SHP77 treated with DMSO at 0.1 percent for 48 hours (cell line): ENCODE measurements at places on chromosomes 1 and 21.

DNA sequence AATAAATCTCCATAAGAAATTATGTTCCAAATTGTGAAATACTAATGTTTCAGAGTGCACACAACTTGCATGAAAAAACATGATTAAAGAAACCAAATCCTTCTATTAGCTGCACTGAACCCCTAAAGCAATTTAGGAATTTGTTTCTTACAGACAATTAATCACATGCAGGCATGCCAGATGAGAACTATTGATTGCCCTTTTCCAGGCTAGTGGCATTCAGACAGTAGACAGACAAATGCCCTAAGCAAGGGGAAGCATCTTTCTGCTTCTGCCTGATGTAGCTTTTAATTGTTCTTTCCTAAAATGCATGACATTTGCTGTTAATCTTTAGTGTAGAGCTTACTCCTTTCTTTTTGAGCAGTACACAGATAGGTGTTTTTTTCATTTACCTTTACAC is 229.5 kb downstream of the DPYD start:
- DNase-seq = no peak

DNA sequence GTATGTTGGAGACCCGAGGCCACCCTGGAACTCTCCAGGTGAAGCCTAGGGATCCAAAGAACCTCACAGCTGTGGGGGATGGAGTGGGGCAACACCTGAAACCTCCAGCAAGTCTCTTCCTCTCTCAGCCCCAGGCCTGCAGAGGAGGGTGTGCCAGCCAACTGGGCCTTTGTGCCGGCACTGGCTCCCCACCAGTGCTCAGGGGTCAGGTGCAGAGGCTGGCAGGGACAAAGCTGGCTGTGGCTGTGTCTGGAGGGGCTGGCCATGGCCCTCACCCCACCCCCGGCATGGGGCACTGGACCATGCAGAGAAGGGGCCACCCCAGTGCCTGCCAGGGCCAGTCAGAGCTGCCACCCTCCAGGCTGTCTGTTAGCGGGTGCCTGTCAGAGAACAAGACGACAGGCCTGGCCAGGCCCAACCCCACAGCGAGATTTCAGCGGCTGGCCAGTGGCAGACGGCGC is 3.9 kb downstream of the COL18A1 start:
- no peak for DNase-seq

DNA sequence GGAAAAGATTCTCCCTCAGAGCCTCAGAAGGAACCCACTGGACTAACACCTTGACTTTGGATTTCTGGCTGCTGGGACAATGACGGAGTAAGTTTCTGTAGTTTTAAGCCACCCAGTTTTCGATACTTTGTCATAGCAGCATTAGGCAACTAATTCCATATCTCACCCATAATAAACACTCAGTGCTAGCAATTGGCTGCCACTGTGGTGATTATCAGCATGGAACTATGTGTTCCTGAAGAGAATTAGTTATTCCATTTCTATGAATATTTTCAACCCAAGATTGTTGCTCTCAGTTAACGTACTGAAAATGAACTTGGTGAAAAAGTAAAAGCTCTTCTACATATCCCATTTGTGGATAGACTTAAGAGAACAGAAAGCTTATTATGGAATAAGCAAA is 299.3 kb downstream of the DISC1 start:
- DNase-seq = no peak

GRCh38 chr1:11541236-11541635 is 62.3 kb downstream of the DISP3 start:
- no peak for DNase-seq

DNA sequence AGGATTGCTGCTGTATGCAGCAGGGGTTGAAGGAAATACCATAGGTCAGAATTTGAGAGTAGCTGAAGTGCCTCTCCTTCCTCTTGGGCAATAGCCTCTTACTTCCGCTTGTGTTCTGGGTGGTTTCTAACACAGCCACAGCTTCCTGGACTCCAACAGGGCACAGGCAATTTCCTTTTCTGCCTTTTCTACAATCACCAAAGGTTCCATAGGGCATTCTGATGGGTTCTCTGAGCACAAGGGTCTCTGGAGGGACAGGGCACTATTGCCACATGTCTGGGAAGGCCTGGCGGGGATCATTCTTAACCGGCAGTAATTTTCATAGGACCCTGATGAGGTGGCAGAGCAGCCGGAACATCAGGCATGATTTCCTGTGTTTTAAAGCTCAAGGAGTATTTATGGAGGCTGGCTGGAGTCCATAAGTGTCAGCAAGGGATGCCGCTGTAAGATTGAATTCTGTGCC is 5.5 kb upstream of the AGTRAP start:
- no peak for DNase-seq

DNA sequence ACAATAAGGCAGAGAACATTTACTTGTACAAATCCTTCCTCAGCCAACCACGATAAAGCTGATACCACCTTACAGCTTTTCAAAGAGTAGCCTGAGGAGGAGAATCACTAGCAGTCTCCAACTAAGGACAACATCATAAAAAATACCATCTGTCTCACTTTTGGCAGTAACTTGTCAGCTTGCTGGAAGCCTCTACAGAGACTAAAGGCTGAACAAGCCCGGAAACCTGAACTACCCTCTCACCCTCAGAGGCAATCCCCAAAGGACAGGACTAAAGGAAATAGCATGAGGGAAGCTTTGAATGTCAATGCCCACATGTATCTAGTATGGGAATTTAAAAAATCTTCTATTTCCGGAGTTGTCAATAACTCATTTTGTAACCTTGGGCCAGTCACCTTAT is 10.6 kb downstream of the SRSF4 start:
- DNase-seq = no peak

- DNase-seq = no peak
Observed at GRCh38 chr1:20183616-20184271, 2.2 kb upstream of the UBXN10 start.

- DNase-seq = no peak
Observed at GRCh38 chr1:14513111-14513510, 85.4 kb upstream of the KAZN start.

DNA sequence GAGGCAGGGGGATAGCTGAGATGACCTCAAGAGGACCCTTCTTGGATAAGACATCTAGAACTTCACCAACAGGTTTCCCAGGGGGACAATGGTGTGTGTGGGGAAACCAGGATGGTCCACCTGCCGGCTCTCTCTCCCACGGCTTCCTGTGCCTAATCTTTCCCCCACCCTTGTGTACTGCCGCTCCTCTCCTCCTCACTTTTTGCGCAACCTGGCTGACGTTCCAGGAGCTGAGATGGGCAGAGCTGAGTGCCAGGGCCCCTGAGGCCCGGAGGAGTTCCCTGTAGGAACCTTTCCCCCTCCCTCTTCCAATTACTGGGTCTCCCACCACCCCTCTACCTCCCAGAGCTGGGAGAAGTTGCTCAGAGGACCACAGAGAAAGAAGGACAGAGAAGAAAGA is 6.9 kb downstream of the SLC26A9 start:
- no peak for DNase-seq

DNA sequence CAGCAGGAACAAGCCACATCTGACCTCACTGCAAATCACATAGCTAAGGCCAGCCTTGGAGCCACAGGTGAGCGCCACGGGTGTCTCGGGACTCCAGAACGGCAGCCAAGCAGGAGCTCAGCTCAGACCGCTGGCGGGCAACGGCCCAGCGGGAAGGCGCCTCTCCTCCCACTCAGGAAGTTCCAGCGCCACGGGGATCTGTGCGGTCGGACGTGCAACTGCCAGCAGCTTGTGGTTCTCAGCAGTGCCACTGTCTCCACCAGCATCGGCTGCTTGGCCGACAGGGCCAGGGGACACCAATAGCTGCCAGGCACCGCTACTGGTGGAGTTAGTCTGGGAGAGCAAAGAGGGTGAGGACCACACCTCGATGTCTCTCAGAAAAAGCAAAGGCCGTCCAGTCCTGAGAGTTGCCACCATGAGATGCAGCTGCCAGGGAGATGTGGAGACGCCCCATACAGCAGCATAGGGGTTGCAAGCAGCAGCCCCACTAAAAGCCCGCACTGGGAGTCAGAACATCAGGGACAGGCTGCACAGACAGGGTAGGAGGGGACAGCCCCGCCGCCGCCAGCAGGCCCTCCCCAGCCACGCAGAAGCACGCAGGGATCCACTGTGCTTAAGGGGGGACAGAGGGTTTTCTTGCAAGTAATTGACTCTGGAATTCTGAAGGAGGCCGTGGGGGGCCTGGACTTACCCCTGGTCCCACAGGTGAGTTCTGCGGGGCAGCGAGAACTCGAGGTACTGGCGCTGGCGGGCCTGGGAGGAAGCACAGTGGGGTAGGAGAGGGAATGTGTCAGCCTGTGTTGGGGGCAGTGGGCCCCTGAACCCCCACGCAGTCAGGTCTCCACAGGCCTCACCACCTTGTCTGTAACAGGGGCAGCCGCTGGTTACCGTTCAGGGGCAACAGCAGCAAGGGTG is 83.5 kb downstream of the NPHP4 start:
- no peak for DNase-seq

DNA sequence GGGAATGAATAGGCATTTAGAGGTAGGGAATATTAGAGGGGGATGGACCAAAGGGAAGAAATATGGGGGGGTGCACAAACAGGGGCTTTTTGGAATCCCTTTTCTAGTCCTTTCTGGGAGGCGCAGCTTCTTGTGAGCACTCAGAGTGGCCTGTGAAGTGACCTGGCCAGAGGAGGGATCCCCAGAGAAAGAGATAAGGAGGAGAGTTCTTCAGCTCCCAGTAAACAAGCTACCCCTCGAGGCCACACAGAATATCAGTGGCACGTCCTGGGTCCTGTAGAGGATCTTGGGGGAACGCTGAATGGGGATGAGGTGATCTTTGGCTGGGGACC is 19.4 kb downstream of the VANGL2 start:
- DNase-seq = no peak

DNA sequence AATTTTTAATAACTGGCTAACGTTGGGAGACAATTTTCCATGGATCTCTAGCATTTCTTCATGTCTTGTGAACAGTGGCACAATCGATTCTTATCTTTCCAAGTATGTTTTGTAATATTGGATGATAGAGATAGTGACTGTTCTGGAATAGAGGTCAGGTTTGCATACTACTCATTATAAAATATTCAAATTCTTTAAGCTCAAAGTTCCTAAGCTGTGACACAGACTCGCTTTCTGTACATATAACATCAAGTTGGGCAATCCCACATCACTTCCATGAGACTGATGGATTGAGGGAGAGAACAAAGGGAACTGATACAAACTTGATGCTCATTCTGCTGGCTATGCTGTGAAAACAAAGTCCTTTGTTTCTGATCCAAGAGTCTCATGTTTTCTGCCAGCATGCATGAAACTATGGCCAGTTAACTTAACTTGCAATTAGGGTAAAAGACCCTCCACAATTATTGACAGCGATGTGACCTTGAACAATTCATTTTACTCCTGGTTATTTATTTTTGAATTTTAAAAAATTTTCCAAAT is 392.4 kb downstream of the TTLL7 start:
- no peak for DNase-seq

DNA sequence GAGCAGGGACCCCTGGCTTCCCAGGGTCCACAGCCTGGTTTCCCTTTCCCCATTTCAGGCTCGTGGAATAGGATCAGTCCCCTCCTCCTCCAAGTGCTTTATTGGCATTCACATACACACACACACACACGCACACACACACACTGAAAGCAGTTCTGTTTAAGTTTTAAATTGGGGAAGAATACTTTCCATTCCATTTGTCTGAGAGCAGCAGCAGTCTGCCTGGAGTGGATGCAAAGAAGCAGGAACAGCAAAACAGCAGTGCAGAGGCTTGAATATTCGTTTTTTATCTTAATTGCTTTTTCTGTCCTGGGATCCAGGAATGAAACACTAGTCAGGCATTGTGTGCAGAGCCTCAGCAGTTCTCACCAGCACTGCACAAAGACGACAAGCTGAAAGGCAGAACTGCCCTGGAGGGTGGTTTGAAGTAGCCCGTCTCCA is 7.1 kb downstream of the CYB561D1 start:
- no peak for DNase-seq

DNA sequence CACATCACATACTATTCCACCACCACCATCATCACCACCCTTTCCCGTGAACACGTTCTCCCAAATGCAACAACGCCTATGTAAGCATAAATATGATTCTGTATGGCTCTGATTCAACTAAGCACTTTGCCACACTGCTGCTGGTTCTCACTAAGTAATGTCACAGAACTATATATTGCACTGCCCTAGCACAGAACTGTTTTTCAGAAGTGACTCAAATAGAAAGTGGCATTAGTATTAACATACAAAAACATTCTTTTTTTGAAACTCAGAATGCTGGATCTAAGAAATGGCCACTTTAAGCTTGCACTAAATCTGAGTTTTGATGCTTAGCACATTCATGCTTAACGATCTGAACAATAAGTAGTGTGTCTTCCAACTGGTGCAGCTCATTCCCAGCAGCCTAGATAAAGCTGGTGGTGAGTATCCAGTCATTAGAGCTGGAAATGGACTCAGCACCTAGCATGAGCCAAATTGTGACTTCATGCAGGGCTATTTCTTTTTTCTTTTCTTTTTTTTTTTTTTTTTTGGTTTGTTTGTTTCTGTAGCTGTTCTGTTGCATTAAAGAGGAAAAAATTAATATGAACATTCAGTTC is 46.2 kb upstream of the ZC3H11B start:
- DNase-seq = no peak

- DNase-seq = no peak
Observed at GRCh38 chr21:35871906-35872305, 188.4 kb downstream of the SETD4 start.

- no peak for DNase-seq
Observed at GRCh38 chr1:100362821-100363466, 10.6 kb downstream of the CDC14A start.

DNA sequence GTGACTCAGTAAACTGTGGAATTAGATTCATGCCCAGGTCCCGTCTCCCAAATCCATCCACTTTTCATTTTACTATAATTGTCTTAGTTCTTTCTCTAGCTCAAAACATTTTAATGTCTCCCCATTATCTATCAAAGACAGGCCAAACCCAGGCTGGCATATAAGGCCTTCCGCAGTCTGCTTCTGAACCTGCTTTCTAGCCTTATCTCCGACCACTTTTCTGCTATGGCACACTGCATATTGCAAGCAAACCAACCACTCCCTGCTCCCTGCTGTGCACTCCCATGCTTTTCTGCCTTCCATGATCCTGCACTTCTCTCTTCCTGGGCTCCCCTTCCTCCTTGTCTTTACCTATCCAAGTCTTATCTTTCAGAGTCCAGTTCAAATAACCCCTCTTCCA is 17.3 kb upstream of the PIGM start:
- no peak for DNase-seq

DNA sequence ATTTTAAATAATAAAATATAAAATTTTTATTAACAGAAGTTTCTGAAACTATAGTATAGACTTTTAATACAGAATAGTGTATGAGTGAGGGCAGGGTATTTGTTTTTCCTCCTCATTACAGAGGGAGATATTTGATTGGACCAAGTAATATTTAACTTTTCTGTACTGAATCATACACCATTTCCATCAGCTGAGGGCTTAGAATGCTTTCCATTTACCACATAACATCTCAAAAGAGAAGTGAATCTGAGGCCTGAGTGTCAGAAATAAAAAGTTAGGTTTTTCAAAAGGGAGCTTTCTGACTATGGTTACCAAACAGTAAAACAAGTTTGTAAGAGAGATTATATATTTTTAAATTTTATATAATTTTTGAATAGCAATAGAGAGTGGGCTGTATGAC is 29.5 kb downstream of the TLCD4 start:
- DNase-seq = no peak

DNA sequence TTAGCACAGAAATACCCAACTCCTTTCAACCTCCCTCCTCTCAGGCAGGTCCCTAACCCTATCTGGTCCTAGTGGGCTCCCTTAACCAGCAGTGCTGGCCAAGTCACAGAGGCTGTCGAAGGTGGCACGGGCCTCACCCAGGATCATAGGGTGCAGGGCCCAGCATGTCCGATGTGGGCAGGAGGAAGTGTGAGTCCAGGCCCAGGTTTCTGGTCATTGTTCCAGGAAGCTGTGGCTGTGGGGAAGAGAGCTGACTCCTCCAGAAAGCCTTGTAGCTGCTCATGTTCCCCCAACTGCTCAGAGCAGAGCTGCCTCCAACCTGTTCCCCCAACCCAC is 2.4 kb downstream of the CCDC17 start:
- no peak for DNase-seq
